ENCODE measurements at places on chromosomes 5 and 9.

- DNase-seq, result no peak
Measured at GRCh38 chr5:19342942-19343341, 645.1 kb downstream of the CDH18 start.

- DNase-seq, result no peak
Measured at GRCh38 chr9:109767404-109767803, 12.6 kb upstream of the PALM2AKAP2 start.

DNA sequence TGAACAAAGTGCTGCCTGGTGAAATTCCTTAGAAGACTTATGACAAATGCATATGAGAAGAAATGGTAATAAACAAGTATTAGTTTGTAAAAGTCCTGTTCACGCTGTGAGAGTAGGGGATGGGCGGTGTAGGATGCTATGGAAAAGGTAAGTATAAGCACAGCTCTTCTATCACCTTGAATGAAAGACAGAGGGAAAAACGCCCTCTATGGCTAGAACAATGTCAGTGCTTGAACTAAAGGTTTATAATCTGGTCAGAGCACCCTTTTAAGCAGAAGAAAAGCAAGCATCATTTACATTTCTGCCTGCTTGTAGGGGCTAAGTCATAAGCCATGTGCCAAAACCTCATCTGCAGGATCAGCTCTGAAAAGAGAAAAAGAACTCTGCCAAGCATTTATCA is 115.2 kb downstream of the LHFPL2 start:
- DNase-seq, result no peak

DNA sequence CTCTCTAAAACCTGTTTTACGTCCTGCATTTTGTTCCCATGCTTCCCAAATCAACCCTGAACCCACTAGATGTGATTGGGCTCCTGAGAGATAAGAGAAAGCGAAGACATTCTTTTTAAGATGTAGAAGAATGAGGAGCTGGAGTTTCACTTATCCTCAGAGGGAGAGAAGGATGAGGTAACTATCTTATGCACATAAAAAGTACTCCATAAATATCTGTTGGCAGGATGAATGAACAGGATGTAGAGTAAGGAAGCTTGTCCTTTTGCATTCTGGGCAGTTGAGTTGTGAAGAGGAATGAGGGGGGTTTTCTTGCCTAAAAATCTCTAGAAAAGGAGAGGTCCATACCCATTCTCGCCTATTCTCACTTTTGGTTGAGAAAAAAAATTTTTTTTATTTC is 163.2 kb downstream of the UNC13B start:
- DNase-seq, result no peak

- no peak for DNase-seq
Measured at GRCh38 chr5:133120156-133120750, 68.4 kb downstream of the HSPA4 start.

DNA sequence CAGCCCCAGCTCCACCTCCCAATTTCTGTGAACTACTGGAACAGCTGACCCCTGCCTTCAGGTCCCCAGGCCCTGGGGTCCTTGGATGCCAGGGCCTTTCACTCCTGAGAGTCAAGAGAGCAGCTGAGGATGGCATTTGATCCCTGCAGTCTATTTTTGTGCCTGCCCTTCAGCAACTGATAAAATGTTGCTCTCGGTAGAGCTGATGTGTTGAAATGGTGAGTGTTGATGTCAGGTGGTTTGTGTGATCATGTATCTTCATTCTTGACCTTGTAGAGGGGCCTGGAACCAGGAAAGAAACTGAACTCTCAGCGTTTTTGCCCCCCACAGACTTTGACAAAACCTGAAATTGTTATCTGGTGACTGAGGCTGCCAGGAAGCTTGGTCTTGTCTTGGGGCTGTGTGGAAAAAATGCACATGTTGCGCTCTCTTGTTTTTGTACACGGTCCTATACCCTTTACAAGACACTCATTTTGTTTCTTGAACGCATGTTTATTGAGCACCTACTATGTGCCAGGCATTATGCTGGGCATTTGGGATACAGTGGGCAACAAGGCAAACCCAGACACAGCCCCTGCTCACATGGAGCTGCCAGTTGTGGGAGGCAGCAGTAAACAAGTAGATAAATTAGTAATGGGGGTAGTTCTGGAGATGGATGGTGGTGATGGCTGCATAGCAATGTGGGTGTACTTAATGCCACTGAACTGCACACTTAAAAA is 78.3 kb downstream of the PPARGC1B start:
- no peak for DNase-seq

DNA sequence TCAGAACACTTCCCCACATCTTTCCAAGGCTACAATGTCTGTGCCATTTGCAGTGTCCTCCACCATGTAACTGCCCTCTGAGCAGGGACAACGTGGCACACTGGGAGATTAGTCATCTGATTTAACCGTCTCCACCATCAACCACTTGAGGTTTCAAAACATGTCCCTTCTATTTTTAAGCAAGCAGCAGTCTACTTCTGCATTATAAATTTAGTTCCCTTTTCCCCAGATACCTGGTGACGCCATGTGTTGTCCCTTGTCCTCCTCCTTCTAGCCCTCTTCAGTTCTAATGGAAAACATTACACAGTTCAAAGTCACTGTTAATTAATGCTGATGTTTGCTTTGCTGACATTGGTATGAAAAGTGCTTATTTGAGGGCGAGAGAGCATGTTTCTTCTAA is 52.8 kb downstream of the ATP10B start:
- DNase-seq, result no peak

- DNase-seq, result no peak
Measured at GRCh38 chr9:71253011-71253410, 131.6 kb upstream of the TRPM3 start.

GRCh38 chr5:144183254-144183889 is 12.7 kb downstream of the KCTD16 start:
- no peak for DNase-seq

GRCh38 chr5:150989695-150990094 is 30.7 kb upstream of the GPX3 start:
- DNase-seq, result no peak

DNA sequence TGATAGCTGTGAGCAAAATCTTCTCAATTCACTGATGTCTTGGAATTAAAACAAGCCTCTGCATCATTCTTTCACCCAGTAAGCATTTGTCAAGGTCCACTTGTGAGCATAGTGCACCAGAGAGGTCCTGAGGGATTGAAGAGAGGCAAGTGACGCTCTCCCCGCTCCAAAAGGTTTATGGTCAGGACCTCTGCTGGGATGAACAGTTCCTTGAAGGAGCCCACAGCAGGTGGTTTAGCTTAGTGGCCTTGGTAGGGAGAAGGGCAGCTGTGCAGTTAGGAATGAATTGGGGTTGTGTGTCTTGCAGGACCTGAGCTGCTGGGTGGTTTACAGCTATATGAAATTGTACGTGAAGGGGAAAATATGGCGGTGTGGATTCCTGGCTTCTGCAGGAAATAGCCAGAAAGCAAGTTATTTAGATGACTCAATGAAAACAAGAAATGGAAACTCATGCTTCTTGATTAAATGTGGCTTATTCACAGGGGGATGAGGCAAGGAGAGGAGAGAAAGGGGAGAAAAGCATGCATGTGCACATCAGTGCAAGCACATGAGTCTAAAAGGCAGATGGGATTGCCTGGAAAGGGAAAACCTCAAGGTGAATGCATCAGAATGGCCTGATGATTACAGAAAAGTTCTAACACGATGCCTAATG is 42.0 kb downstream of the SUB1 start:
- no peak for DNase-seq

DNA sequence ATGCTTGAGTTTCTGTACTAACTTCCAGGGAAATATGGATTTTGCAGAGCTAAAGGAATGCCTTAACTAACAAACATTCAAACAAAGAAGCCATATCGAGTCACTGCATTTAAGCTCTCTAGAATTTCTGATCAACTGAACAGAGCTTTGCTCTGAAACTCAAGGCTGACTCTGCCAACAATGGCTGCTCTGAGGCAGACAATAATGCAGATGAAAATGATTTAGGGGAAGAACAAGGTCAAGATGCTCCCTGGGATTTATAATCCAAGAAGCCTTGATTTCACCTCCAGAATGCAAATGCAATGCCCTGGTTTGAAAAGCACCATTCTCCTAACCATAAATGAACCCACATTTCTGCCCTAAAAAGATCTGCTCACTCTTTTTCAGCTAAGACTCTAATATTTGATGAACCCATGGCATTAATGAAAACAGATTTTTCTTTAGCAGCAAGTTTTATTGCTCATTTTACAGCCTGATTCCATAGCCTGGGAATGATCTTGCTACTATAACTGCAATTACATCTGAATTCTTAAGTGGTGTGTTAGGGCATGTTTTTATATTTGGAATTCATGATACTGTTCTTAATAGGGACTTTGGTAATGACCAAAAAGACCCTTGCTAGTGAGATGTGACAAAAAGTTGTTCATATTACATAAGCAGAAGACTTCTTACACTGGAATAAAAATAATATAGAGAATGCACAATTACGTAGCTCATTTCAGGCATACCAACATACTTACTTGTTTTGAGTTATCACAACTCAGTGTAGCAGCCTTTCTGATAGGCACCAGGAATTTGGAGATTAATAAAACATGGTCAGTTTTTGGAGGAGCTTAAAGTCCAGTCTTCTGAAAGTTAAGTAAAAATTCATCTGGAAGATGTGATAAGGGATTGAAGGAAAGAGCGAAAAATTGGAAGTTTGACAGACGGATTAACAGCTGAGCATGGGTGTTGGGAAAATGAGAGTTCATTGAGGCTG is 169.4 kb downstream of the TRPM3 start:
- DNase-seq, result no peak

DNA sequence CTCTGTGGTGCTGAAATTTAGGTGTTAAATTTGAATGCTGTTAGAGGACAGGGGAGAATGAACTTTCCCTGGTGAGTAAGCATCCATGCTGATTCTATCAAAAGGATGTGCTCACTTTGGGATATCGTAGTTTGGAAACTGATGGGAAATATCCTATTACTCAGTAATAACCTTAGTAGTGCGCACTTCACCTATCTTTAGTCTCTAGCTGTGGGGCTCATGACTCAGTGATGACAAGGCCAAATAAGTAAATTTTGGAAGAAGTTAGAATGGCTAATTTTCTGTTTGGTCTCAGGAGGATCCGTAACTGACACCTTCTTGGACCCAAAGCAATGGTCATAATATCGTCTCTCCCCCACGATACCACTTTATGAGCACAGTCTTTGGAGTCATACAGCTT is 448.4 kb downstream of the PSAT1 start:
- DNase-seq, result no peak

- DNase-seq, result no peak
Measured at GRCh38 chr5:59241552-59241951, 652.0 kb downstream of the PDE4D start.

GRCh38 chr9:111386386-111386785 is 56.4 kb upstream of the OR2K2 start:
- DNase-seq, result no peak

GRCh38 chr9:16715404-16715803 is 155.1 kb downstream of the BNC2 start:
- DNase-seq, result no peak

DNA sequence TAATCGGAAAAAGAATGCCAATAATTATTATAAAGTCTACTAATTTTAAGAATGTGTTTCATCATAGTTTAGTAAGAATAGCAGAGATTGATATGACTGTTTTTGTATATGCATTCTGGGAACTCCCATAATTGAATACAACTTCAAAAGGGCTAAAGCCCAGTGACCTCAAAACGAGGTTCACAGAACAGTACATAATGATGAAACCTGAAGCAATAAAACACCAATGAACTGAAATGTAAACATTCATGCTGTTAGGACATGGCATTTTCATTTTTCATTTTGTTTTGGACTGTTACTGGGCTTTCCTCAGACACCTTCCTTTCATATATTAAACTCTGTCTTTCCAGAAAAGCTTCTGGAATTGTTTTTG is 684 bp upstream of the JMY start:
- DNase-seq, result no peak

DNA sequence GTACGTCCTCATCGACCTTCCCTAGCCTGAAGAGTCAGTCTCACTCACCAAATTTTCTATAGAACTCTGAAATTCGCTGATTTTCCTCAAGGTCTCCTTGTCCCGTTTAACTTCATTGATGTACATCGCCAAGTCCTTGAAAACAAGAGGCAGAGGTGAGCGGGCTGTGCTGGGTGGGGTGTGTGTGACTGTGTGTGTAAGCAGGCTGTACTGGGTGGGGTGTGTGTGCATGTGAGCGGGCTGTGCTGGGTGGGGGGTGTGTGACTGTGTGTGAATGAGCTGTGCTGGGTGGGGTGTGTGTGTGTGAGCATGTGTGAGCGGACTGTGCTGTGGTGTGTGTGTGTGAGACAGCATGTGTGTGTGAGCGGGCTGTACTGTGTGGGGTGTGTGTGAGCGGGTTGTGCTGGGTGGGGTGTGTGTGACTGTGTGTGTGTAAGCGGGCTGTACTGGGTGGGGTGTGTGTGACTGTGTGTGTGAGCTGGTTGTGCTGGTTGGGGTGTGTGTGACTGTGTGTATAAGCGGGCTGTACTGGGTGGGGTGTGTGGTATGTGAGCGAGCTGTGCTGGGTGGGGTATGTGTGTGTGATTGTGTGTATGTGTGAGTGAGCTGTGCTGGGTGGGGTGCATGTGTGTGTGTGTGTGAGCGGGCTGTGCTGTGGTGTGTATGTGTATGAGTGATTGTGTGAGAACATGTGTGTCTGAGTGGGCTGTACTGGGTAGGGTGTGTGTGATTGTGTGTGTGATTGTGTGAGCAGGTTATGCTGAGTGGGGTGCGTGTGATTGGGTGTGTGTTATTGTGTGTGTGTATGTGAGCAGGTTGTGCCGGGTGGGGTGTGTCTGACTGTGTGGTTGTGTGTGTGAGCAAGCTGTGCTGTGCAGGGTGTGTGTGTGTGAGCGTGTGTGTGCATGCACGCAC is 53.8 kb upstream of the SARDH start:
- DNase-seq, result no peak

GRCh38 chr5:154478224-154478565 is at the start of gene HAND1:
TSS of gene HAND1 (minus strand) at chr5:154478227. CDS start at chr5:154478008, 219 bp downstream.
- no peak for DNase-seq

GRCh38 chr9:35795695-35796094 is 4.3 kb downstream of the NPR2 start:
- DNase-seq, result no peak

DNA sequence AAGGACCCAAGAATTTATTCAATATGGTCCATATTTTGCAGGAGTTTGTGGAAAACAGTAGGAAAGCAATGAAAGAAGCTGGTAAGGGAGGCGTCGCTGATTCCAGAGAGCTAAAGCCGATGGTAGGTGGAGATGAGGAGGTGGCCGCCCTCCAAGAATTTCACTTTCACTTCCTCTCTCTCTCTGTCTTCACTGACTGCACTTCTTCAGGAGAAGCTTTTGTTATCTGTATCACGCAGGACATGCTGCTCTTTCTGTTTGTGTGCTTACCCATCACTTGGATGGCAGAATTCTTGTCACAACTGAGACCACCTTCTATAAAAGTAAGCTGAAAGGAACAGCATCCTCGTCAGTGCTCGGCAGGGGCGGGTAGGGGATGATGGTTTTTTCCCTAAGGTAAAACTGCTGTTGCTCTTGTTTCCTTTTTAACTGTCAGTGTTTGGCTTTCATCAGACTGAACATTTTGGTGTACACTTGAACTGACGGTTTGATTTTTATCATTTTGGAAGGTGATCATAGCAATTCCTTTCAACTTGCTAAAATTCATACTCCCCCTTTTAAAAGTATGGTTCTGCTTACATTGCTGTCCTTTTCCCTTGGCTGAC is 62.4 kb upstream of the FSD1L start:
- DNase-seq, result no peak

- DNase-seq, result no peak
Measured at GRCh38 chr5:112546946-112547592, 128.0 kb upstream of the EPB41L4A start.

All from stimulated activated CD4-positive, alpha-beta T cell treated with anti-CD3 and anti-CD28 coated beads, Interleukin-4, amount 100 ng/mL, for 48 hours (primary cell).